ENCODE measurements at places on chromosomes 7 and 10.

- peak; percentile 11 for DNase-seq
Observed at GRCh38 chr7:51224811-51225595, 91.6 kb downstream of the COBL start.

DNA sequence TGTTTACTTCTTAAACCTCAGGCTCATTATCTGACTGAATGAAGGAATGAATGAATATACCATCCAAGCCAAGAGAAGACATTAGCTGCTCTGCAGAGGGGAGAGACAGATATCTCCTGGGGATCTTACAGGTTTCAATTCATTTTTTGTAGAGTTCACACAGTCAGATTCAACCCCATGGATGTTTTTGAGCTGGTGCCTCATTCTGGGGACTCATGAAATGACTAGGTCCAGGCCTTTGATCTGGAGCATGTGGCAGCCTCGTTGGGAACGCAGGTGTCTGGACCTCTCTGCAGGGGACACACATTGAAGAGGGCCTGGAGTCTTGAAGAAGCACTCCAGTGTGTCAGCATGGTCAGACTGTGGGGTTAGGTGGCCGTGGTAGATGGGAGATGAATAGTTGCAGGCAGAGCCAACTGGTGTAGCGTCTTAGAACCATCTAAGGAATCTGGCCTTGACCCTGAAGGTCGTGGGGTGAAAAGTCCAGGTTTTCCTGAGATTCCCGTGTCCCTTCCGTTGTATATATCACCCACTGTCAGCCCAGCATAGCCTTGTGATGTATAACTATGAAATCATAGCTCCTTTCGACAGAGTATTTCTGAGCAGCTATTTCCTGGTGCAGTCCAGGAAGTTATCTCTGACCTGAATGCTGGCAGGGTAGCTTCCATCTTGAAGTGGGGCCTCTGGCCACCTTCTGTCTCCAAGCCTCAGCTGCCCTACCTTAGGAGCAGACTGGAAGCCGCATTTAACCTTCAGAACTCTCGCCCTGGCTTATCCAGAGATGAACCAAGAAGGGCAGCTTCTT, 22.3 kb downstream of the BTBD16 start:
- no peak for DNase-seq

- peak; percentile 92 for DNase-seq
Observed at GRCh38 chr7:135320268-135320667, 86.6 kb downstream of the STRA8 start.

DNA sequence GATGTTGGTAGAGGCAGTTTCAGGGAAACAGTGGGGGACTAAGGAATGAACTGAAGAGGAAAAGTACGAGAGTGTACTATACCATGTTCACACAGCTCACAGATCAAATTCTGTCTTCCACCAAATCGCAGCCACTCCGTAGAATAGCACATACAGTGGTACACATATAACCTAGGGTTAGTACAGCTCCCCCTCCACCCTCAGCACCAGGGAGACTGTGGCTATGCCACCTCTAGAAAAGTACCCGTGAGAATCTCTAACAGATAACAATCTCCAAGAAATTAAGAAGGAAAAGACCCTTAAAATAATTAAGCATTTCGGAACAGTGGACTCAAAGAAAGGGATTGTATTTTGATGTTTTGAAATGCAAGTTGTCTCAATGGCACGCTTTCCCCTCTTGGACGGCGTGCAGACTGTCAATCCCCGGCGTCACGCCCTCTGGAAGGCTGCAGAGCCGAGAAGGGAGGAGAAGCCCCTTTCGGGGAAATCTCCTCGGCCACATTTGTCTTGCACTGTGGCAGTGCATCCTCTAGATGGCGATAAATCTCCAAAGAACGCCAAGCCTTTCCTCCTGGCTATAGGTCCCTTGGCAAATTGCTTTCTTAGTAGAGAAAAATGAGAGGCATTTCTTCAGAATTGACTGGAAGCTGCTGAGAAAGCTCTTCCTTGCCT, 345.0 kb downstream of the REEP3 start:
- DNase-seq = peak; percentile 48

- DNase-seq = no peak
Observed at GRCh38 chr7:132004529-132004928, 448.1 kb upstream of the PODXL start.

DNA sequence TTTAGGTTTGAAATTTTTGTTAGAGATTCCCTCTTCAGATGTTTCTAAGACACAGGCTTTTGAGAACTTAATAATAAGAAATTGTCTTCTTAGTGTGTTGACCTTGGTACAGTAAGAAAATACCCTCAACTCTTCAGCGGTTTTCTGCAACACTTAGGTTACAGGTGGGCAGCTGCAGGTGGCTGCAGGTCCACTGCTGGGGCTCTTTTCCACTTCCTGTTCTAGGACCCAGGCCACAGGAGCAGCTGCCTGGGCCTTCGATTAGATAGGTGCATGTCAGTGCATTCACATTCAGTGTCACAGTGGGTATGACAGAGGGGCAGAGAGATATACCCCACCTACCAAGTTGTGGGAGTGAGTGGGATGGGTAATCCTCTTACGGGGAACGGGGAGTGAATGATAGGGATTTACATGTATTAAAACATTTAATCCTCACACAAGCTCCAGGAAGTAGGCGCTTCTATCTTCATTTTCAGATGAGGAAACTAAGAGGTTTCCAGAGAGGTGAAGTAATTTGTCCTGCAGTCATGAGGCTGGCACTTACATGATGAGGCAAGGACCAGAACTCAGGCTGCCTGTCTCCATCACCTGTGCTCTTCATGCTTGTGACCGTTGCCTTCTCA, 20.2 kb upstream of the SUV39H2 start:
- no peak for DNase-seq

DNA sequence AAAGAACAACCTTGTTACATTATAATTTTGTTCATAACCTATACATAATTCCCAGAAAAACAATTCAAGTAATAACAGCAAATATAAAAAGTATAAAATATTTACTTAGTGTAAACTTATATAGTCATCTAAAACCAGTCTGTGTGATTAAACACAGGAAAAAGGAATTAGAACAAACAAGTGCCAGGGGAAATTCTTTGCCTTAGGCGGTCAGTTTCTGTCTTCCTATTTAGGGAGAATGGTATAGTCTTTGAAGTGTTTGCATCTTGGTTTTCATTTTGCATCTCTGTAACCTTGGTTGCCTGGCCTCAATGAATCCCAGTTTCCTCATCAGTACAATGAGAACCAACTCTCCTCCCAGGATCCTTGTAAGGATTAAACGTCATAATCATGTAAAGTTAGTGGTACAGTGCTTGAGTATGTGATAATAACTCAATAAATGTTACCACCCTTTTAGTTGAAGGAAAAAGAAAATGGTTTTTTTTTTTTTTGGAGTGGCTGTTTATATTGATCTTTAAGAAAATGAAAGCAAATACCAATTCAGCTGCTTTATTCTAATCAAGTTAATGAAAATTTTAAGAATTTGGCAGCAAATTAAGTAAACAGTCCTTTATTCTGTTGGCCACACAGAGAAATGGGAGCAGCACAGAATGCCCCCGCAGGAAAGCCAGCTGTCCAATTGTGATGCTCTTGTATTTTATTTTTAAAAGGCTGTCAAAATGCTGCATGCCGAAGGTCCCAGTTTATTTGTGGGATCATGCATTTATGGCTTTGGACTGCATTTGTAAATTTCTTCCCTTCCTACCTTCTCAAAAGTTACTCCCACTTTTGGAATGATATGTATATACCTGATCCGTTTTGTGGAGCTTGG, 61.8 kb downstream of the SHH start:
- no peak for DNase-seq

DNA sequence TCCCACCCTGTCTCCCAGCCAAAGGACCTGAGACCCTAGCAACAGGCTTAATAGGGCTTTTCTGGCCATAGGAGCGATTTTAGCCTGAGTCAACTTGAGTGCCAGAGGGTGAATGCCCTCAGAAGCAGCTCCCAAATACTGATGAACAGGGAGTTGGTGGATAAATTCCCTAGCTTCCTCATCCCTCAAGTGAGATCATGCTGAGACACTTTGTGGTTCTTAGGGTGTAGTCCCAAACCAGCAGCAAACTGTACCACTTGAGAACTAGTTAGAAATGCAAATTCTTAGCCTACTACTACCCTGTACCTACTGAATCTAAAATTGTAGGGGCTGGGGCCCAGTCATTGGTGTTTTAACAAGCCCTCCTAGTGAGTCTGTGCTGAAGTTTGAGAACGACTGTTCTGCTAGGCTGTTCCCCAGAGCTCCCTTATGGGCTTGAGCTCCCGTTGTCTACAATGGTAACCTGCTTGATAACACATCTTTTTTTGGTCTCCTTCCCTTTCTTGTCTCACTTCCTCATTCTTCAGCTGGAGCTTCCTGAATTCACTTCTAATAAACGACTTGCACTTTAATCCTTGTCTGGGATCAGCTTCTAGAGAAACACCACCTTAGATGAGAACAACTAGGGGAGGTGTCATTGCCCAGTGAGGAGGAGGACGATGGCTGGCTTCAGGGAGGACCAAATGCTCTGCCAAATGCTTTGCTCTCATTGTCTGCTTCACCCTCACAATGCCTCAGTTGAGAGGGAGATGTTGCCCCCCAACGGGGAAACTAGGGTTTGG, 18.2 kb upstream of the CDH23 start:
- DNase-seq = no peak

GRCh38 chr10:50279489-50279888, 28.2 kb upstream of the ASAH2 start:
- DNase-seq = peak; percentile 66

GRCh38 chr7:130945411-130945811, 211.4 kb upstream of the KLF14 start:
- DNase-seq = no peak

DNA sequence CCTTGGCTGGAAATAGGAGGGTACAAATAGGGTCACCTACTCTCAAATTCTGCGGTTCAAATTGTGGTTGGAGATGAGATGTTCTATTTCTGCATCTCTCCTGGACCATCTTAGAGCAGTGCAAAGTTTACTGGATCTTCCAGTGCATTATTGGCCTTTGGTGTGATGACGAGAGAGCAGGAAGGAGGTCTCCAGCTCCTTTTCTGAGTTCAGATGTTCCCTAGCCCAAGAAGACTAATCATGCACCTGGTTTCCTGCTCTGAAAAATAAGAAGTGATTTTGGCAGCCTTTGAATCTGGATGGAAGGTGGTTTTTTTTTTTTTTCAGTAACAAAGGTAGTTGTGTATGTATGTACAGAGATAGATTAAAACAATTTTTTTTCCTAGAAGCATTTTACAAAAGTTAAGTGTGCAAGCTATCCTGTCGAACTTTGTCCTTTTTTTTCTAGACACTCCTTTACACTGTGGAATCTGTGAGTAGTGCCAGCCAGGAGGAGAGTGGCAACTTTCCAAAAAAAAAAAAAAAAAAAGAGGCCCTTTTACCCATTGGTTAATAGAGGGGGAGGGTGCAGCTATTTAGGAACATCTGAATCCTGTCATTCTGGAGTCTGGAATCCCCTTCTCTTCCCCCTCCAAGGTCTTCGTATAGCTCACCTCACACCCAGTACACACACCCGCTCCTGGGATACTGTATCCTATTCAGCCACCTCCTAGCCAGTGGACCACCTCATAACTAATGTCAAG, 26.3 kb downstream of the PAPSS2 start:
- no peak for DNase-seq

DNA sequence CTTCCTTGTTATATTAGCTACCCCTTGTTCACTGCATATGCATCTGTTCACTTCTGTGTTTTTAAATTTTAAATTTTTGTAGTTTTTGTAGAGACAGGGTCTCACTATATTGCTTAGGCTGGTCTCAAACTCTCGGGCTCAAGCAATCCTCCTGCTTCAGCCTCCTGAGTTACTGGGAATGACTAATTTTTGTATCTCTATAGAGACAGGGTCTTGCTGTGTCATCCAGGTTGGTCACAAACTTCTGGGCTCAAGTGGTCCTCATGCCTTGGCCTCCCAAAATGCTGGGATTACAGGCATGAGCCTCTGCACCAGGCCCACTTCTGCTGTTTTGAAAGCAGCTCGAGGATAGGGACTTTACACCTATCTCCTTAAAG, 64.6 kb downstream of the PRTFDC1 start:
- no peak for DNase-seq

DNA sequence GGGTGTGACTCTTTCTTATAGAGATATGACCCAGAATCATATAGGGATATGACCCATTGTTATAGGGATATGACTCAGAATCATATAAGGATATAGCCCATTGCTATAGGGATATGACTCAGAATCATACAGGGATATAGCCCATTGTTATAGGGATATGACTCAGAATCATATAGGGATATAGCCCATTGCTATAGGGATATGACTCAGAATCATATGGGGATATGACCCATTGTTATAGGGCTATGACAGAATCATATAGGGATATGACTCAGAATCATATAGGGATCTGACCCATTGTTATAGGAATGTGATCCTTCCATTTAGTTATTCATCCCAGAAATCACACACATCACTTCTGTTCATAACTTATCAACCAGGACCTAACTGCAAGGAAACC, 312.2 kb upstream of the ADARB2 start:
- DNase-seq = no peak

- DNase-seq = peak; percentile 93
Observed at GRCh38 chr10:89327803-89328441, at the start of gene IFIT3. TSS of gene IFIT3 (plus strand) at chr10:89327997. CDS start at chr10:89328074, 77 bp downstream.

All from LHCN-M2 (cell line).